Prostate gland (tissue), 2 donors: ENCODE measurements at places on chromosomes 5 and 9.

DNA sequence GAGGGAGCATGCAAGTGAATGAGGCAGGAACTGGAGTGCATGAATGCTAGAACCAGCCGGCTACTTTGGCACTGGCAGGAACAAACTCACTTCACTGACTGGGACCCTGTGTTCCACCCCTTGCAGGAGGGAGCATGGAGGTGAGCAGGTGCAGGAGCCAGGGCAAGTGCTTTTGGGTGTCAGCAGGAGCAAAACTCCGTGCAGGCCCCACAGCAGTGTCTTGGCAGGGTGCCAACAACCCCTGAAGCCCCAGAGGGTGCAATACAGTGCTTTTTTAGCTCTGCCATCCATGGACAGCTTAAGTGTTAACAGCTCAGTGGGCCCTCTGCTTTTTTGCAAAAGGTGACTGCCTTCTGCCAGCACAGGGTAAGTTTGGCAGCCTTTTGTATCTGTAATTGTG lies 245.8 kb upstream of the PCSK5 start:
- H3K27ac ChIP-seq, result no peak overlapping the region
- H3K36me3 ChIP-seq, result no peaks in the 10 kb centered on the region
- DNase-seq, result no peak

DNA sequence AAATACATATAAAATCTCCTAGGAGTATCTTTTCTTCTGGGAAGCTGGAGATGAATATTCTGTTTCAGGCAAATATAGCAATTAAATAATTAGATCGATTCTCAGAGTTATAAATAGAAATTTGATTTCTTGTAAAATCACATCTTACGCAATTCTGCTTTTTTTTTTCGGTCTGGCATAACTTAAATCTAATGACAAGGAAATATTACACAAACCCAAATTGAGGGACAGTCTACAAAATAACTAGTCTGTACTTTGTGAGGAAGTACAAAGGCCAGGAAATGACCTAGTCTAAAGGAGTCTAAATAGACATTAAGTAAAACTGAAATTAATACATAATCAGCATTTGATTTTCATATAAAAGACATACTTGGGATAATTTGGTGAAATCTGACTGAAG lies 133.3 kb downstream of the KIAA0825 start:
- no peaks in the 10 kb centered on the region for H3K4me1 ChIP-seq
- H3K27me3 ChIP-seq, result no peaks in the 10 kb centered on the region
- DNase-seq, result no peak
- no peak overlapping the region for H3K4me3 ChIP-seq
- H3K36me3 ChIP-seq, result no peaks in the 10 kb centered on the region

- H3K27ac ChIP-seq, result no peak overlapping the region
- no peak overlapping the region for H3K4me3 ChIP-seq
- no peak for DNase-seq
- no peaks in the 10 kb centered on the region for H3K36me3 ChIP-seq
- H3K27me3 ChIP-seq, result peaks cover 4% of the 10 kb centered on the region
These were observed 36.7 kb downstream of the HK3 start for GRCh38 chr5:176862330-176862995.

DNA sequence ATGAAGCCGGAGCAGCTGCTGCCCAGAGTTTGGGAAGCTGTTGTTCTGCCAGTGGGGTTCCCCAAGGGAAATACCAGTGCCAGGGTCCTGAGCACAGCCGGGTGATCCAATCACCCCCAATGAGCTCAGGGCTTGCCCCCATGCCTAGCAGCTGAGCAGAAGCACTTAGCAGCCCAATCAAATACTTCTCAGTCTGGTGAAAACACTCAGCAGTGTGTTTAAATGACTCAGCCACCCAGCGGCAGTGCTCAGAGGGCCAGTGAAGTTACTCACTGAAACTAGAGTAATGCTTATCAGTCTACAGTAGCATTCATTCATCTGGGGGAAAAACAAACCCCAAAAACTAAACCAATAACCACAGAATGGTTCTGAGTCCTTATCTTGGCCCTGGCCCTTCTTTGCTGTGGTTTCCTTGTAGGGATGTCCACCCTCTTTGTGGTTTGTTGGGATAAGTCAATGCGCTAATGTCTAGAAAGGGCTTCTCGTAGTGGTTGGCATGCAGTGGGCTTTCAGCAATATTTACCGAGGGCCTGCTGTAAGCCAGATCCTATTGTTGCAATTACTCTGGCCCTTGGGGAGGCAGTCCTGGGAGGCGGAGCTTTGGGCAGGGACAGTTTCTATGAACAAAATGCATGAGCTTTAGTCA lies 43.1 kb downstream of the LHX2 start:
- H3K4me3 ChIP-seq, result no peak overlapping the region
- H3K4me1 ChIP-seq, result no peaks in the 10 kb centered on the region
- DNase-seq, result no peak
- H3K27ac ChIP-seq, result no peak overlapping the region
- no peaks in the 10 kb centered on the region for H3K36me3 ChIP-seq
- no peaks in the 10 kb centered on the region for H3K27me3 ChIP-seq

DNA sequence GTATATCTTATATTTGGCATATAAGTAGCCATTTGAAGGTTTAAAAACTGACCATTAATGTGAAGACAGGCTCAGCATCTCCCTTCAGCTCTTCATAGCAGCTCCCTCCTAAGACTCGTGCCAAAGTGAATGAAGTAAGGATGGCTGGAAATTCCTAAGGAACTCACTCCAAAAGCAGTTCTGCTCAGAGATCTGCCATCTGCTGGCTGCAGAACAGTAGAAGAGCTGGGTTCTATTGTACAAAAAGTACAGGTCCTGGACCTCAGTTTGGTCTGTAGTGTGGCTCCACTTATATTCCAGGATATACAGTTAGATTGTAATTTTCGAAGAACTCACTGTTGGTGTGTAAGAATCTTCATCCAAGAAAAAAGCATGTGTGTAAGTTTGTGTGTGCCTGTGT lies 104.9 kb upstream of the RUSC2 start:
- no peak overlapping the region for H3K4me3 ChIP-seq
- no peak for DNase-seq
- no peaks in the 10 kb centered on the region for H3K27me3 ChIP-seq
- H3K36me3 ChIP-seq, result peaks cover 4% of the 10 kb centered on the region
- no peaks in the 10 kb centered on the region for H3K4me1 ChIP-seq
